ENCODE measurements at places on chromosomes 4 and X. TPM values are rescaled to one million over a fixed set of nuclear protein-coding genes. Genes with fewer than 3 reads are reported as not detected.

The CCNB3 gene
- total RNA-seq, result 0.39 TPM

DNA sequence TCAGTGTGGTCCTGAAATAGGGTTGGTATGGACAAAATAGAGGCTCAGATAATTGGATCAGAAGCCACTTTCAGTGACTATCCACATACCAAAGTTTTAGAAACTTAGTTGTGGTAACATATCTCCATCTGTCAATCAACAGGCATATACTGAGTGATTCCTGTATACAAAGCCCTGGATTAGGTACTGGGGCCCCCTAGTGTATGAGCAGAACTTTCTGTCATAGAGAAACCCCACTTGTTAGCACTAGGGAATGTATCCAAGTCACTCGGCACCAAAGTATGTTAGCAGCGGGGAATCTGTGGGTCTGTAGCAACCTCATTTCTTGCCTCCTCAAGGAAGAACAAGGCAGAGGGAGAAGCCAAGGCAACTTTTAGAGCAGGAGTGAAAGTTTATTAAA is 50.7 kb downstream of the MAP7D3 start:
- DNase-seq, result no peak

- DNase-seq, result no peak
Observed at GRCh38 chr4:165367040-165367439, 11.8 kb upstream of the CPE start.

The FHIP1A gene
- 30.6 TPM for total RNA-seq

The ARR3 gene
- total RNA-seq, result not detected

- DNase-seq, result no peak
Observed at GRCh38 chr4:138007572-138007971, 234.6 kb downstream of the SLC7A11 start.

GRCh38 chr4:168059251-168059650 is 33.1 kb upstream of the ANXA10 start:
- no peak for DNase-seq

- no peak for DNase-seq
Observed at GRCh38 chrX:16825264-16826035, 39.2 kb downstream of the TXLNG start.

The BANK1 gene
- total RNA-seq, result 1.8 TPM

The ABCG2 gene
- total RNA-seq, result 7.0 TPM

The NDST4 gene
- total RNA-seq, result 0.89 TPM

The TAF7L gene
- 0.20 TPM for total RNA-seq

The SPACA5 gene
- total RNA-seq, result not detected

The ETFDH gene
- total RNA-seq, result 42.4 TPM

- DNase-seq, result no peak
Observed at GRCh38 chr4:109690690-109691410, 12.4 kb downstream of the CASP6 start.

- DNase-seq, result no peak
Observed at GRCh38 chr4:16775411-16776154, 122.9 kb downstream of the LDB2 start.

DNA sequence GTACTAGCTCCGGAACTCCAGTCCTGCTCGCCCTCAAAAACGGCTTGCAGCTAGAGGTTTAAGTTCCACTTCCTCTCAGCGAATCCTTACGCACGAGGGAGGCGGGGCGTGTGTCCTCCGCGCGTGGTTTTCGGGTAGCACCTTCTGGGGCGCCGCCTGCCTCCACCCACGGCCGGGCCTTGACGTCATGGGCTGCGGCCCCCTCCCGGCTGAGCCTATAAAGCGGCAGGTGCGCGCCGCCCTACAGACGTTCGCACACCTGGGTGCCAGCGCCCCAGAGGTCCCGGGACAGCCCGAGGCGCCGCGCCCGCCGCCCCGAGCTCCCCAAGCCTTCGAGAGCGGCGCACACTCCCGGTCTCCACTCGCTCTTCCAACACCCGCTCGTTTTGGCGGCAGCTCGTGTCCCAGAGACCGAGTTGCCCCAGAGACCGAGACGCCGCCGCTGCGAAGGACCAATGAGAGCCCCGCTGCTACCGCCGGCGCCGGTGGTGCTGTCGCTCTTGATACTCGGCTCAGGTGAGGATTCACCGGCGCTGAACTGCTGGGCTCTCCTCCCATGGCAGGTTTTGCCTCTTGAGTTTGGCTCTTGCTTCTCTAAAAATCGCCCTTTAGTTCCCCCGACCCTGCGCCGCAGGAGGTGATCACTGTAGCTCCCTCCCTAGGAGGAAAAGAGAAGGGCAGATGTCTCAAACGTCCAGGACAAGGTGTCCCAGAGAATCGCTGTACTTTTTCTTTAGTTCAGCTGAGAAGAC is at the start of gene AREG:
TSS of gene AREG (plus strand) at position 246 of the 752 bp plus-strand sequence. CDS start at position 456, 210 bp downstream.
- no peak for DNase-seq

GRCh38 chr4:28357990-28358389 is 1497.3 kb downstream of the STIM2 start:
- DNase-seq, result no peak

GRCh38 chrX:5236749-5237148 is 991.9 kb downstream of the NLGN4X start:
- no peak for DNase-seq

The SLITRK2 gene
- 2.5 TPM for total RNA-seq

The TASL gene
- 1.9 TPM for total RNA-seq

GRCh38 chrX:103549916-103550315 is 30.6 kb upstream of the RAB40A start:
- no peak for DNase-seq
